ENCODE measurements at places on chromosomes 1 and 21.

DNA sequence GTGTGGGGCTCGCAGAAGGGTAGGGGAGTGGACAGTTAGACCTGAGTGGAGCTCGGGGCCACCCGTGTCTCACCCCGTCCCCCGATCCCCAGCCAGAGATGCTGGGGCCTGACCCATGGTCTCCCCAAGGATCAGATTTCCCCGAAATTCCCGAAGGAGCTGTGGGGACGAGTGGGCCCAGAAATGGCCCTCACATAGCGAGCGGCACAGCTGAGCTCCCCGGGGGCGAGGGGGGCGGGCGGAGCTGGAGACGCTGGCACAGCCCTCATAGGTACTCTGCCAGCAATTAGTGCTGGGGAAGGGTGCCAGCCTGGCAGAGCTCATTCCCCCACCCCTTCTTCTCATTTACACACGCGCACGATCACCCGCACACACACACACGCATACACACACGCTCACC lies 9.2 kb downstream of the CASZ1 start:
- DNase-seq, result no peak

DNA sequence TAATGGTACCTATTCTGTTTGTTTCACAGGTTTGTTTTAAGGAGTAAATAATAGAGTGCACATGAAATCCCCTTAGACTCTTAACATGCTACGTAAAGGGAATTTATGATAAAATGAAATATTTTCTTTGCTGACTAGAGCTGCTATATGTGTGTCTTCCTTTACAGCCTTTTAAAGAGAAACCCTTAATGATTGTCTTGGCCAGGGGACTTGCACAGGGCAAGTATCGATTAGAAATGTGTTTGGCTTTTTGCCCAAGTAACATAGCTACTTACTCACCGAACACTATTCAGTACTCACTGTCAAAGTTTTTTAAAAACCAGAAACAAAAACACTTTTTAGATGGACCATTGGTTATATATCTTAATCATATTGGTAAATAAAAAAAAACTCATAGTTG lies 71.3 kb upstream of the KIAA1614 start:
- DNase-seq, result no peak

DNA sequence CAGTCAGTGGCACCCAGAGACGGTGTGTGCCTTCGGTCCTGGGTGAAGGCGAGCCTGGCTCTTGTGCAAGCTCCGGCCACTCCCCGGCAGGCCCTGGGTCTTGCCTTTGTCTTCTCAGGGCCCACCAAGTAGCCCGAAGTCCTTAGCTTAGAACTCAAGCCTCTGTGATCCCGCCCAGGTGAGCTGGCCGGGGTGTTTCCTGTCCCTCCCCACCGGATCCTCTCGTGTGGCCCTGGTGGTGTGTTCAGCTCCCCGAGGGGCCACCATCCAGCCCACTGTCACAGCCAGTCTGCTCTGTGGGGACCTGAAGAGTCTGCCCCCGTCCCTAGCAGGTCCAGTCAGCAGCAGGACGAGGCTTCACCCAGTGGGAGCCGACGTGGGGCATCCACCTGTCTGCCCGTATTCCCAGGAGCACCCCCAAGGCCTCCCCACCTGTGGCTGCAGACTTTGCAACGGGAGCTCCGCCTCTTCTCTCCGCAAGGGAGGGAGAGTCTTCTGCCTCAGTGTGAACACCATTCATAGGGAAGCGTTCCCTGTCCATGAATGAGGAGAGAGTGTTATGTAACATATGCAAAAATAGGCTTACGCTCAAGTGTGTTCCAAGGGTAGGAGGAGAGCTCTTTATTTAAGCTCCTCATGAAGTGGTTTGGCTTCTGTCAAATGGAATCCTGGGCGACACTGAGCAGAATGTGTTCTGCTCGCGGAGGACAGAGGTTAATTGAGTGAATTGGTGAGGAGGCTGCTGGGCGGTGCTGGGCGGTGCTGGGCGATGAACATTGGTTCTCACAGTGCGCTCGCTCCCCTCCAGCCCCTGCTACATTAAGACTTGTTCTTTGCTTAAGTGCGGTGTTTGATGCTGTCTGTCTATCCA lies 108.9 kb downstream of the CRYAA start:
- peak; percentile 69 for DNase-seq

- no peak for DNase-seq
Observed at GRCh38 chr1:173082913-173083312, 32.2 kb upstream of the TNFSF18 start.

- DNase-seq, result no peak
Observed at GRCh38 chr1:165117482-165117881, 239.0 kb downstream of the LMX1A start.

- DNase-seq, result no peak
Observed at GRCh38 chr1:229012823-229013222, 258.1 kb upstream of the RAB4A start.

DNA sequence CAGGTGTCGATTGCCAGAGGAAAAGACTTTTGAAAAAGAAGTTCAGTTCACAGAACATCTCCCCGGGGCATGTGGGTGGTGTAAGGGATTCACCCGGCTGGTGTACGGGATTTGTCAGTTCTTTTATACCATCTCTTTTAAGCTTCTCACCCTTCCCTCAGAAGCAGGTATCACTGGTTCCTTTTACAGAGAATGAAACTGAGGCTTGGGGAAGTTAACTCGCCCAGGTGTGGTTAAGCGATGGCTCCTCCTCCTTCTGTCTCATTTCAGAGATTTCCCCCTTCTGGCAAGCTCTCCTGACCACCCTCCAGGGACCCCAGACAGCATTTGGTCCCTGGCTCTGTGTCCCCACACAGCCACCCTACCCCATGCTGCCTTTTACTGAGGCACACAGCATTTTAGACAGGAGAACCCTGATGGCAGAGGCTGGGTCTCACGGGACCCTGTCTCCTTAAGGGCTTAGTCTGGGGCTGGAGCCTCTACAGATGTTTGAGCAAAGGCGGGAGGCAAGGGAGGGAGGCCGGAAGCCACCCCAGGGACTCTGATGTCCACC lies 2.8 kb upstream of the ECE1 start:
- DNase-seq, result no peak

- DNase-seq, result no peak
Observed at GRCh38 chr1:37151789-37152188, 117.5 kb upstream of the GRIK3 start.

DNA sequence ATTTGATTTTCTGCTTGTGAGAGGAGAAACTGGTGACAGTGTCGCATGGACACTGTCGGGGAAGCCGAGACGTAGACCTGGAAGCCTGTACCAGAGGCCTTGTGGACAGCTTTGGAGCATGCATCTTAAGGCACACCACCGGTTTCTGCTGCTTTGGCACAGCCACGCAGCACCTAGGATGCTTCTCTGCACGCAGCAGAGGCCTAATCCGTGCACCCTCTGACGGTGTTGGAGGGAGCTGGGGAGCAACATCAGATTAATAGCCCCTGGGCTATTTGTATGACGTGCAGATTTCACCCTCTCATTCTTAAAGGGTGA lies 30.3 kb downstream of the TEX35 start:
- DNase-seq, result no peak

- DNase-seq, result no peak
Observed at GRCh38 chr1:197481101-197481500, 213.0 kb downstream of the CRB1 start.

DNA sequence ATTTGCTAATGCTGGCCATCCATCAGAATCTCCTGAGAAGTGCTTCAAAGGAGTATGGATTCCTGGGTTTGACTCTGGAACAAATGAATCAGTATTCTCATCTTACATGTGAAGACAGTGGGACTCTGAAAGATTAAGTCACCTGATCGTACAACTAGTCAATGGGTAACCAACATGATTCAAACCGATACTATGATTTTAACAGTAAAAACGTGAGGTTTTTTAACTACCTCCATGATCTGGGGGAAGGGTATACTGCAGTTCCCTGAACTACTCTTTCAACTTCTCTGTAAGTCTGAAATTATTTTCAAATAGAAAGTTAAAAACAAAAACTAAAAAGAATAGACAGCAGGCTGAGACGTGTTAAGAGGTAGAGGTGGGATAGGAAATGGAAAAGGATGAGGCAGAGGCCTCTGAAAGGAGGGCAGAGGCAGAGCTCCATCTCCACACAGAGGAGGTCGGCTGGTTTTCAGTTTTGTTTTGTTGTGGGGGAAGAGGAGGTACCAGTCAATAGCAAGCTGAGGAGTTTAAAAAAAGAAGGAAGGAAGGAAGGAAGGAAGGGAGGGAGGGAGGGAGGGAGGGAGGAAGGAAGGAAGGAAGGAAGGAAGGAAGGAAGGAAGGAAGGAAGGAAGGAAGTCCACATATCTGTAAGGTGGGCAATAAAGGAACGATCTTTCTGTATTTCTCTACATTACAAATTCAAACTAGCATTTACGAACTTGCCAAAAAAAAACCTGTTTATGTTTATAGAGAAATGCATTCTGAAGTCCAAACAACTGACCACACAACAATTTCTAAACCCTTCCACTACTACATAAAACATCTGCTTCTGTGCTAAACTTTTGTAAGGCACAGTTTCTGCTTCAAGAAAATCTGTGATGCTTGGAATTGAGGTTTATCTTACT lies 213.1 kb downstream of the RERE start:
- no peak for DNase-seq

GRCh38 chr1:156848461-156849150 lies 10.3 kb downstream of the INSRR start:
- DNase-seq, result peak; percentile 86

DNA sequence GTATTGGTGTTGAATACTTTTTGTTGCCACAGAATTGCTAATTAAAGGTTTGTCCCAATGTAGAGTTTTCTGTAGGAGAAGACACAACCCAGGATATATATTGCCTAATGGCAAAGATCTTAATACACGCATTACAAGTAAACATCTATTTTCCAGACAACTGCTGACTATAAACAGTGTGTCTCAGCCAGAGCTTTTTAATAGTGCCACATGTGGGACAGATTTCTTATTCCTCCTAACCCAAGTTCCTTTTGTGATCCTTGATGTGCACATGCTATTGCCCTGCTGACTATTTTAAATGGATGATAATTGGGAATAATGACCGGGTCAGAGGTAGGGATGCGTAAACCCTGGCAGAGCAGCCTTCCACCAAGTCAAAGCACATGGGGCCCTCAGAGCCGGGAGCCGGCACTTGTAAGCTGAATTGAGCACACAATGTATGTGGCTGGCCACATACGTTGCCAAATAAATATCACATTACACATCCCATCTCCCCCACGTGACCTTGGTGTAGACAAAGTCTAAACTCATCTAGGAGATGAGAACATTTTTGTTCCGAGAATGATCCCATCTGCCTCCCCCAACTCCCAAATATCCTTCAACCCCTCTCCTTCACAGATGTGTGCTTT lies 209.8 kb upstream of the NFIA start:
- no peak for DNase-seq

DNA sequence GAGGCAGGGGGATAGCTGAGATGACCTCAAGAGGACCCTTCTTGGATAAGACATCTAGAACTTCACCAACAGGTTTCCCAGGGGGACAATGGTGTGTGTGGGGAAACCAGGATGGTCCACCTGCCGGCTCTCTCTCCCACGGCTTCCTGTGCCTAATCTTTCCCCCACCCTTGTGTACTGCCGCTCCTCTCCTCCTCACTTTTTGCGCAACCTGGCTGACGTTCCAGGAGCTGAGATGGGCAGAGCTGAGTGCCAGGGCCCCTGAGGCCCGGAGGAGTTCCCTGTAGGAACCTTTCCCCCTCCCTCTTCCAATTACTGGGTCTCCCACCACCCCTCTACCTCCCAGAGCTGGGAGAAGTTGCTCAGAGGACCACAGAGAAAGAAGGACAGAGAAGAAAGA lies 6.9 kb downstream of the SLC26A9 start:
- DNase-seq, result no peak

DNA sequence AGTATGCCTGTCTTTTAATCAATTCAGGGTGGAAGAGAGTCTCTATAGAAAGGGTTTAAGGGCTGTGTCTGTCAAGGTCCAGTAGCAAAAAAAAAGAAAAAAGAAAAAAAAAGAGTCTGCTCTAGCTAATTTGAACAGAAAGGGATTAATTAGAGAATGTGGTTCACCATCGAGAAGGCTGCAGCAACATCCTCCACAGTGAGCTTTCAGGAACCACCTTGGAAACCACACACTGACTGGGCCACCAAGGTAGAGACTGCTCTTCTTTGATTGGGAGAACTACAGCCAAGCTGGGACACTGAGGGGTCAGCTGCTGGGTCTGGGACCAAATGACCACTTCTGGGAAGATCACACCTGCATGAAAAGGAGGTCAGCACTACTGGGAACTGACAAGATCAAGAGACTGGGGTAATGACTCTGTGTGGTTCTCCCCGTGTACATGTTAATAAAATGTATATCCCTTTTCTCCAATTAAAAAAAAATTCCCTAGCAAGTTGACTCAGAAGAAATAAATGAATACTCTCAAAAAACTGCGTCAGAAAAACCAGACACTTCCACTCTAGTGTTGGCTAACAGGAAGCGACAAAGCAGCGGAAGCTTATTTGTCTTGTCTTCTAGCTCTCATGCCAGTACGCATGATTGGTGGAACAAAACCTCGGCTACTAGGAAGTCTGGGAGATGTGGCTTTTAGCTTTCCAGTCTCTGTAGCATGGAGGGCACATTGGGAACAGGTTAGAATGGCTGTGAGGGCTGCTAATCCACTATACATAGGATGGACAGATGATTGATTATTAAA lies 60.0 kb upstream of the IVNS1ABP start:
- no peak for DNase-seq

DNA sequence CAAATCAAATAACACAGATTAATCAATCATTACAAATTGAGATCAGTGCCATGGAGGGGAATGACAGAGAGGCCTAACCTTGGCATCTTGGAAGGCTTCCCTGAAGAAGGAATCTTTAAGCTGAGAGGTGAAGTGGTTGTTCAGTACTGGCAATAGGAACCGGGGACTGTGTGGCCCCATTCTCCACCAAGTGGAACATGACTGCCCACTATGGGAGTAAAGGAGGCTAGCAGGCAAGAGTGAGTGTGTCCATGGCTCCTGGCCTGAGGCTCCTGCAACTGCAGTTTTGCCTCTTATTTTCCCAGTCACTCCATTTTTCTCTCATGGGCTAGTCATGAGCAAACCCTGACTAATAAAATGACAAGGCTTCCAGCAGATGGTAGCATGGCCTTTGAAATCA lies 112.2 kb upstream of the GJB5 start:
- DNase-seq, result no peak

- DNase-seq, result no peak
Observed at GRCh38 chr1:90732136-90732535, 15.0 kb upstream of the BARHL2 start.

DNA sequence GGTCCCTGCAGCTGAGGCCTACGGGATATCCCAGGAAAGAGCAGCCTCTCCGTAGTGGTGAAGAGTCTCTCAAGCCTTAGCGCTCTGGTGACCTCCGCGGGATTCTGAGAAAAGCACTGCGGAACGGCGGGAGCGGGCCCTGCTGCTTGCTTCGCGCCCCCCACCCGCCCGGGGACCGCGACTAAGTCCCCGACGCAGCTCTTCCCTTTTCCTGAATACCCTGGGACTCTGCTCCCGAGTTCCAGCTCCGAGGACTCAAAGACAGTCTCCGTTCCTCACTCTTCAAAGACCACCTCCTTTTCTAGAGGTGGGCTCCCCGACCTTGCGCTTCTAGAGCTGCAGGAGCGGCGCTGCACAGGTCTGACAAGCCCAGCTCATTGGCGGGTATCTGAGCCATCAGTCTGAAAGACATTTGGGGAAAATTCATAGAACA lies 3.6 kb upstream of the PRRX1 start:
- no peak for DNase-seq

Measured in spleen (tissue), 13 donors.